ENCODE measurements at places on chromosomes 11 and 22.

DNA sequence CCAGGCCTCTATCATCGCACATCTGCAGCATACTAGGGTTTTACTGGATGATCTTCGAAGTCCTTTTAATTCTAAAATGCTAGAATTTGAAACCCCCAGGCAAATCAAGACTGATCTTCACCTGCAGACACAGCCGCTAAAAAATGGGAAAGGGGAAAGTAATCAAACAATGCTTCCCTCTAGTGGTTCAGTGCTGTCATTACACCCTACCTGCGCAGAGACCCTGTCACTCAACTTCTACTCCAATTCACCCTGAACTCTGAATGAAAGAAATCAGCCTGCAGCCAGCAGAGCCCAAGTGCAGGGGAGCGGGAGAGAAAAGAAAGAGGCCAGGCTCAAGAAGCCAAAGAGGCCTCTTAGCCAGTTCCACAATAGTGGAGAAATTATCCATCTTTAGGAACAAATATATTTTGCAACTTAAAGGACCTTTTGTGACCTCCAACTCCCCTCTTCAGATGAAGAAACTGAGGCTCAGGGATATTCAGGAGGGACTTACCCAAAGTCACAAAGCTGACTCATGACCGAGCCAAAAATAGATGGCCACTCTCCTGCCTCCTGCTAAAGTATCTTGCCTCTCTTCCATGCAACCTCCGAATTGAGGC, 33.0 kb downstream of the SERGEF start:
- peak; percentile 63 for DNase-seq

GRCh38 chr11:73194593-73194992, 23.5 kb upstream of the P2RY2 start:
- no peak for DNase-seq

- DNase-seq: no peak
These were observed 1.5 kb downstream of the IFITM5 start for GRCh38 chr11:297586-298405.

GRCh38 chr11:110177086-110177456, 83.9 kb downstream of the ZC3H12C start:
- DNase-seq: no peak

DNA sequence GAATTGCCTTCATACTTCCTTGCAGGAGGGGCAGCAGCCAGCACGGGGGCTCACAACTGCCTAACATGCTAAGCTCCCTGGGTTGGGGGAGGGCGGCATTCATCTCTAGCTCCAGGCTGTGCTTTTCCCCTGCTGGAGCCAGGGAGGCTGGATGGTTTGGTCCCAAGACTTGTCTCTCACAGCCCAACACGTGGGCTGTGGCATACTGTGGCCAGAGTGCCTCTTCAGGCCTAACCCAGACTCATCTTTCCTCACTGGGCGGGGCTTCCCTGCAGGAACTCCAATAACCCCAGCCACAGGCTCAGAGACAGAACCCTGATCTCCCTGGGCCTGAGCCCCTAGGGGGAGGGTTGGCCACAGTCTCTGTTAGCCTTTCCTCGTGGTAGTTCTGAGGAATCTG, 121.9 kb upstream of the PLET1 start:
- no peak for DNase-seq

GRCh38 chr11:22042081-22042480, 150.8 kb upstream of the ANO5 start:
- no peak for DNase-seq

GRCh38 chr11:134139873-134140331, 71.0 kb downstream of the JAM3 start:
- DNase-seq: peak; percentile 41

DNA sequence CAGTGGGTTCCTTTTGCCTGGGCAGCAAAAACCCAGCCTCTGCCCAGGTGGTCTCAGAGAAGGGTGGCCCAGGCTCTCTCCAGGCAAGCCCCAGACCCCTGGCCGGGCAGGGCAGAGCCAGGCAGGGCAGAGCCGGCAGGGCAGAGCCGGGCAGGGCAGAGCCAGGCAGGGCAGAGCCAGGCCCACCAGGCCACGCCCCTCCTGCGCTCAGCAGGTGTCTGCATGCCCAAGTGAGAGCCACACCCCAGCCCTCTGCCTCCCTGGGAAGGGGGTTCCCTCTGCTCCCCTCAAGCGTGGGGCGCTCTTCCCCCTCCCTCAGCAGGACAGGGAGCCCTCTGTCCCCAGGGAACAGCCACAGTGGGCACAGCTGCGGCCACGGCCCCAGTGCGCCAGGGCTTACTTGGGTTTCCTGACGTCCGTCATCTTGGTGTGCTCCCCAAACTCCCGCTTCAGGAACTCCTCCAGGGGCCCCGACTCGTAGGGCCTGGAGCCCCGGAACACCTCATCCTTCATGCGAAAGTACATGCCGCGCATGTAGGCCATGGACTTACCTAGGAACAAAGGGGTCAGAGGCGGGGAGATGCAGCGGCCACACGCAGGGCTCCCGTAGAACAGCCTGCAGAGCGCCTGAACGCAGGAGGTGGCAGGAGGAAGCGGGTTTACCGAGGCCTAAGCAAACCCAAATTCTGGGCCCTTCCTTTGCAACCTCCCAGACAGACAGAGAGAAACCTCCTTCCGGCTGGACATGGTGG, 10.1 kb upstream of the BAIAP2L2 start:
- DNase-seq: no peak

DNA sequence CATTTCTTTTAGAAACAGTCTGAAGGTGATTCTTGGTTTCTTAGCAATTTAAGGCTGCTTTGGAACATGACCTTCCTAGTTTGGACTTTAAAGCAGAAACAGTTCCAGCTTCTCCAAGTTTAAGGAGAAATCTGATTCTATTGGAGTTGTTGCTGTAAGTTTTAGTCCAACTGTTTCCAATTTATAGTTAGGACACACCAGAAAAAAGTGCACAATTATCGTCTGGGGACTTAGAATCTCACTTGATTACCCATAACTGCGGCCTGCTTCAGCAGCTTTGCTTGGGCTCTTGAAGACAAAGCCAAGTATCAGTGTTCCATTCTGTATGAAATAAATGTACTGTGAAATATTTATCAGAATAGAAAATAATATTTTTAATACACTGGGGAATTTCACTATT, 246.6 kb downstream of the TMEM135 start:
- DNase-seq: no peak

DNA sequence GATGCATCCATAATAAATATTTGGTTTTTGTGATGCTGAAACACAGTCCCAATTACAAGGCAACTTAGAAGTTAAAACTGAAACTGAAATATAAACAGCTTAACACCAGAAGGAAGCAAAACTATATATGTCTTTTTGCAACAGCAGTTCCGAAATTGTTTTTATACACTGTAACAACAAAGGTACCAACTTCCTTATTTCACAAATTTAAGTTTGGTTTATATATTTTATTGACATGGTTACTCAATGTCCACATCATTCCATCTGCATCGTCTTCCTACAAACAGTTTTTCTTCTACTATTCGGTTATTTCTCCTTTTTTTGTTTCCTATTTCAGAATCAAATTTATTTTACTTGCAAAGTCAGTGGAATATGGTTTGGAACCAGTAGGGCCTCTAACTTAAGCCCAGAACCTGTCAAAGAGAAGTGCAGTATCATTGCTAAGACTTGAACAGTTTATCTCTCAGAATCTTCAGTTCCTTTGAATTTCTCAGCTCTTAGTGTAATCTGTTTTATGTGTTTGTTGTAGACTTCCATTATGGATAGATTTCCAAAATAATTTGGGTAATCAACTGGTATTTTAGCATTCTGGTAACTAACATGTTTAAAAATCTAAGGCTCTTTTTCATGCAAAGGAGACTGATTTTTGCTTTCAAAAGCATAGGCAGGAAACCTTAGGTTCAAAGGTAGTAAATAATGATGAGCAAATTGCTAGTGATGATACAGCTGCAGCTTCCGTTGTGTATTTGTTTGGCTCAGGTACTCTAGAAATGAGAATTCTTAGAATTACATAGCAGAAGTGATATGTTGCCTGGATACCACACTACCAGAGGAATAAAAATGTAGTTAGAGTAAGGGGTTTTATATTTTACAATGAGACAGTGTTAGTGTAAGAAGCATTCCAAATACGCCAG, 8.2 kb upstream of the HSPA8 start:
- no peak for DNase-seq

- no peak for DNase-seq
These were observed 205.6 kb downstream of the DDX10 start for GRCh38 chr11:108870373-108871020.

GRCh38 chr22:33889748-33890147, 30.5 kb downstream of the LARGE1 start:
- DNase-seq: no peak

DNA sequence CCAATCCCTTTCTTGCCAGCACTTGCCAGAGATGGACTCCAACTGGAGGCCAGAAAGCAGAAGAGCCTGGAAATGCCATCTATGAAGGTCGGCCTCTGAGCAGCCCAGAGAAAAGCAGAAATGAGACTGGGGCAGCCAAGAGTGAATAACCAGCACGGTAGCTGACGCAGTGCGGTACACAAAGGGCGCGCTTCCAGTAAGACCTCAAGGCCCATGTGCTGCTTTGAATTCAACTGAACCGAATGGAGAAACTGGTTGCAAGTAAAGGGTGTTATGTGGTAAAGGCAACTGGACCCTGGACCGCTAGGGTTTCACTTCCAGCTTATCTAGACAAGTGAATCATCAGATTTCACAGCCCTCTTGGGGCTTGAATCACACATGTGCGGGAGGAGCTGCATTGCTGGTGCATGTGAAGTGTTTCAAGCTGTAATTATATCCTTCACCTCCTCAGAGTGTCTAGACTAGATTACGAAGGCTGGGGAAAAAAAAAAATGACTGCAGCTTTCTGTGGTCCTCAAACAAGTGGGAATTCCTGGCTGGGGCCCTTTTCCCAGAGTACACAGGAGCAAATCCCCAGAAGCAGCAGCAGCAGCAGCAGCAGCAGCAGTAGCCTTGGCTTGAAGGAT, 128.9 kb downstream of the CCDC34 start:
- no peak for DNase-seq

DNA sequence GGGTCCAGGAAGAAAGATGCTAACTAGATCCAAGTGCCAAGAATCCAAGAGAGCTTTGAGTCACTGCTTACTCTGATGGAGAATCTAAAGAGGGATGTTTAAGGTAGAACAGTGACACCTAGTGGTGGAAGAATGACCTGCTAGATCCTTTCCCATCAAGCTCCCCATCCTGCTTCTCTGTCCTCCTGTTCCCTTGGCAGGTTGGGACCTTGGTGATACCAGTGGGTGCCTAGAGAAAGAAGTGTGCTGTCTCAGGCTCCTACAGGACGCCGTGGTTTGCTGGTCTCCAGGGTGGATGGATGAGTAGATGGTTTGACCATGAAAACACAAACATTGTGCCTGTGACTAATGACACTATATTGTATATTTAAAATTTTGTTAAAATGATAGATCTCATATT, 383.7 kb downstream of the TMEM135 start:
- peak; percentile 60 for DNase-seq

DNA sequence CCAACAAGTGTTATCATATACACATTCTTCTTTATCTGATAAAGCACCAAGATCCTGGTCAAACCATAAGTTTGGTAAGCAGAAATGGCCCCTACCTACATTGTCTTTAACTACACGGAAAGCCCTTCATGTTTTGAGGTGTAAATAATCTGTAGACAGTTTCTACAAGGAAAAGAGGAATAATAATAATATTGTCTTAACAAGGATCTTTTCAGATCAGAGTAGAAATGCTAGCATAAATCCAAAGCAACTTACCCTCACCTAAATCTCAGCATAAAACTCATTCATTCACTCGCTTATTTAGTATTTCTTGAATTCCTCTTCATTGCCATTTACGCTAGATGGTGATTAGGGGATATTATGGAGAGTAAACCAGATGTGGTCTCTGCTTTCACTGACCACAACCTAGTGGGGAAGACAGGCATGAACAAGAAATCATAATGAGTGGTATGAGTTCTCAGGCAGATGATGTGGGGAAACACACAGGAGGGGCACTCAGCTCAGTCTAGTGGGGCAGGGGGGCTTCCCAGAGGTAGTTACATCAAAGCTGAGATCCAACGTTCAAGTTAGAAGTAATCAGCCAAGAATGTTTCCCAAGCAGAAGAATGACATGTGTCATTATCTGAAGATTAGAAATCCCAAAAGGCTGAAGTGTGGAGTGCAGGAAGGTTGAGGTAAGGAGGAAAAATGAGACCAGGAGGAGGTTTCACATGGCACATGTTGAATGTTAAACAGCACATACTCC, 65.4 kb upstream of the ZC3H12C start:
- no peak for DNase-seq

- DNase-seq: no peak
These were observed 7.0 kb downstream of the OR51B5 start for GRCh38 chr11:5336331-5336730.

DNA sequence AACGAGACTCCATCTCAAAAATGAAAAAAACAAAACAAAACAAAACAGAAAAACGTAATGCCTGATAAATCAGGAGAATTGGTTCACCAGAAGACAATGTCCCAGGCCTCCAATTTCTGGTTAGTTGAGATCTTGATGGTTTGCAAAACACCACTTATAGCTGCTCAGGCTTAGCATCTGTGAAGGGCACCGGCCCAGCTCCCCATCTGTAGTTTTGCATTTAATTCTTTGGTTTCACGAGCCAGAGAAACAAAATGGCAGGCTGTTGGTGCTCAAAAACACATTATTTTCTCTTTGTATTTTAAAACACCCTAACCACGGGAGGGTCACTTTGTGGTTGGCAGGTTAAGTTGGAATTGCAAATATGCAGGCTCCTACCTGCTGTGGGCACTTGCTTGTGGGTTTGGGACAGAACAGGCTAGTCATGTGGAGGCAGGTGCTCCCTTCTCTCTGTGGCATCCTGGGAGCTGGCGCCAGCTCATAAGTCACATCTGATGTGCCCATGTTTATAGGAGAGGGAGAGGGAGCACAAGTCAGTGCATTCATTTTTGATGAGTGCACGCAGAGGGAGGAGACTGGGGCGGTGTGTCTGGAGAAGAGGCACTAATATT, 145.9 kb downstream of the CEP164 start:
- DNase-seq: no peak

DNA sequence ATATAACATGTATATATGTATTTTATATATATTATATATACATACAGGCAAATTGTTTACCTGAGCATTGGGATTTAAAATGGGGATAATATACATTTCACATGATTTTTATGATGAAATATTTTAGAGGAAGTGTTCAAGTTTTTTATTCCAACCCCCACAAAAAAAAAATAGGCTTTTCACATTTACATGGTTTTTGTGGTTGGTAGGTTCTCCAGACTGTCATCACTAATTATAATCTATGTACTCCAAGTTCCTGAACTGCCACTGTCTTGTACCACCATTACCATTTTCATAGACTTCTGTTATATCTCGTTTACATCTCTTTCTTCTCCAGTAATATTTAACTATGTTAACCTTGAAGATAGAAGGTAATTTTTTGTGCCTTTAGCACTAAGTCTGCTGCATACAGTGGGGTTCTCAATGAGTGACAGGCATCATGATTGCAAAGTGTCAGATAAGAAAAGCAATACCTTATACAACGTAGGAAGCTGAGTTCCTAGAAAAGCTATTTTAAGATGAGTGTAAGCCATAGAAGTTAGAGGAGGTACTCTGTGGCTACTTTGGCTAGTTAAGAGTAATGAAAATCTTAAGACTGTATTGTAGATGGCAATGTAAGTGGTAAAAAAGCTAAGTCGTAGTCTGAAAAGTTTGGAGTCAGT, 5.2 kb downstream of the TMEM126A start:
- no peak for DNase-seq
